ENCODE measurements at places on chromosomes 6 and 20.

GRCh38 chr20:2740702-2741101, 48.1 kb downstream of the EBF4 start:
- no peak for DNase-seq

GRCh38 chr6:107633680-107634323, 143.9 kb downstream of the SOBP start:
- DNase-seq: no peak

- no peak for DNase-seq
Observed at GRCh38 chr6:72424476-72424875, 197.4 kb upstream of the KCNQ5 start.

- no peak for DNase-seq
Observed at GRCh38 chr6:97215157-97215769, 67.8 kb downstream of the MMS22L start.

- no peak for DNase-seq
Observed at GRCh38 chr6:10576226-10576625, 55.1 kb downstream of the GCNT2 start.

DNA sequence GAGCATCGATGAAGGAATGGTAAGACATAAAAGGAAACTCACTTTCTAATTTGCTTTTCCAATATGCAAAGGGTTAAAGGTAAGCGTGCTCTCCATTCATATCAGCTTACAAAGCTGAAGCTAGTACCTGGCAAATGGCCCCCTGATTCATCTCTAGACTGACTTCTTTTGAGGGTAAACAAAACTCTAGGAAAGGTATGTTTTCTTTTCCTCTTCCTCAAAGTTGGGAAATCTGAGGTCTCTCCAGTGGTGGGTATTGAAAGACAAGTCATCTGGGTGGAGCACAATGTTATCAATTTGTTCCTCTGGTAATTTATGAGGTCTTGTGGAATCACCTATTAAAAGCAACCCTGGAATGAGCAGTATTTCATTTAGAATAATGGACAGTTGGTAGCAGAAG, 7.9 kb upstream of the FBXO30 start:
- DNase-seq: no peak

DNA sequence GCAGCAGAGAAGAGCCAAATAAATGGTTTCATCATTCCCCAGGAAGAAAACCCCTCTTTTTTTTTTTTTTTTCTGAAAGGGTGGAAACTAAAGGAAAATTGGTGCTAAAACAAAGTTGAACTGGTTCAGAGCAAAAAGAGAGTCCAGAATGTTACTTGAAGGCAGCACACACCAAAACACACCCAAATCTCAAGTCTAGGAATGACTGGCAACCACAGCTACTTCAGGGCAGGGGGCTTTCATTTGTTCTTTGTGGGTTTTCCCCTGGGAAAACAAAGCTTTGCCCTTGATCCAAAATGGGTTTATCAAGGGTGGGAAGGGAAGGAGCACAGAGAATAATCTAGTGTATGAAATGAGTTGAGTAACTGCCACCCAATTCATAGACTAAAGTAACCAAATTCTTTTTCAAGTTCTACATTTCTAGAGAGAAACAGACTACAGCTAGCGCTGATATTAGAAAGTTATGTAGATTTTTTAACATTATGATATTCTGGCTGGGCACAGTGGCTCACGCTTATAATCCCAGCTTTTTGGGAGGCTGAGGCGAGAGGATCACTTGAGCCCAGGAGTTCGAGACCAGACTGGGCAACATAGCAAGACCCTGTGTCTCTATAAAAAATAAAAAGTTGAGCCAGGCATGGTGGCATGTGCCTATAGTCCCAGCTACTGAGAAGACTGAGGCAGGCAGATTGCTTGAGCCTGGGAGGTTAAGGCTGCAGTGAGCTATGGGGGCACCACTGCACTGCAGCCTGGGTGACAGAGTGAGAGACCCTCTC, 119.8 kb downstream of the NFATC2 start:
- no peak for DNase-seq

- DNase-seq: no peak
Observed at GRCh38 chr6:88562353-88563276, 396.5 kb upstream of the CNR1 start.

DNA sequence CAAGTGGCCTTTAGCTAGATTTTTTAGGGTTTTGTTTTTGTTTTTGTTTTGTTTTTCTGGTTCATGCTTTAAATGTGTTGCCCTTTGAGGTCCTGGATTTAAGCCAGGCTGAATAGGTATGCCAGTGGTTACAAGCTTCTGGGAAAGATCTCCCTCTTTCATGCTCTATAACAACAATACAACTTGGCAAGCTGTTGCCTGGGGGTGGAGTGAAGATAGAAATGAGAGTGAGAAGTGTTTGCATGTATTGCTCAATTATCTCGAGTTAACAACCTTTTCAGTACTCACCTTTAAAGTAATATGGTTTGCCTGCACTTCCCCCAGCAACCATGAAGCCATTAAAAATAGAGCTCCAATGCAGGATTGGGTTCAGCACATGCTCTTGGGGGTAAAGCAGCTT, 19.2 kb upstream of the HAO1 start:
- no peak for DNase-seq

GRCh38 chr20:37970856-37971245, 62.4 kb downstream of the TTI1 start:
- DNase-seq: no peak
